MCF 10A (cell line): ENCODE measurements at places on chromosomes 1 and 21. TPM values are rescaled to one million over a fixed set of nuclear protein-coding genes. Genes with fewer than 3 reads are reported as not detected.

DNA sequence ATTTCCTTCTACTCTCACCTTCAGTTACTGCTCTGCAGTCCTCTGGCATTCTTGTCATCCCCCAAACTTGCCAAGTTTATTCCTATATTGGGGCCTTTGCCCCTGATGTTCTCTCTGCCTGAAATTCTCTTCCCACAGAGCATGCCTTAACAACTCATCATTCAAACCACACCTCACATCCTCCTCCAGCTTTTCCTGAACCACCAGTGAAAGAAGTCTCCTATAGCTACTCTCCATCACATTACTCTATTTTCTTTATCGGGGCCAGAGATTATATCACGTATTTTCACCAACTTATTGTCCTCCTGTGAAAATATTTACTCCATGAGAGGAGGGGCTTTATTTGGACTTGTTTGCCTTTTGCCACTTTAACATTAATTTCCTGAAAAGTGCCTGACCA, 32.1 kb downstream of the EXTL2 start:
- no peak for DNase-seq
- H3K27ac ChIP-seq = no peak overlapping the region
- no peaks in the 10 kb centered on the region for H3K4me1 ChIP-seq

DNA sequence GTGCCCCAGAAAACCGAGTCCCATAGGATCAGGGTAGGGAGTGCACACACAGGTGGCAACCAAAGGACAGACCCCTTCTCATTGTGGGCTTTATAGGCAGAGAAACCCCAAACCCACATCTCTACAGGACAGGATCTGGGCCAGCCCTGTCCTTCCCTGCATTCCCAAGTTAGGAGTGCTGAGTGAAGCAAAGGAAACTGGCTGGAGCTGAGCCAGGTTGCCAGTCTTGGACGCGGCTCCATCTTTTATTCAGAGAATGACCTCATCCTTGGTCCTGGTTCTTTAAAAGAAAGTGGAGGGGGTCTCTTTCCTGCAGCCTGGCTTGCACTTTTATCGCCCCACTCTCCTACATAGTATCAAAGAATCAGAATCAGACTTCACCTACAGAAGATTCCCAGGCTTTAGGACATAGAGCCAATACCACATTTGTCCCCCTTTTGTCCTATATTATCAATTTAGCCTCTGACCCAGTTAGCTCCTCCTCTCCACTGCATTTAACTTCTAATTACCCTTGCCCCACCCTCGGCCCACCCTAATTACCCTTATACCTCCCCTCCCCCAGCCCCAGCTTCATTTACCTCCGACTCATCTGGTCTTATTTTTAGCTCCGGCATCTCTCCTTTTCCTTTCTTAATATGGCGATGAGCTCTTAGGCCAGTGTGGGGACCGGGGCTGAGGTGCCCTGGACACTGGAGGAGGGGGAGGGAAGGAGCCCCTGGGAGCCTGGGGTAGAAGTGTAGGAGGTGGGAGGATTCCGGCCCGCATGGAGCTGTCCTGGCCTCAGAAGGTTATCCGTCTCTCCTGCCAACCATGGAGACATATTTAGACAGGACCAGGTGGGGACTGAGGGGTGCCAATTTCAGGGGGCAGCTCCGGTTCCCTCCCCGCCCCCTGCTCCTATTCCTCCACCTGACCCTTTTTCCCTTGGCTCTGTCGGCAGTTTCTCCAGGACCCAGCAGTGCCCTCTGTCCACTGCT, at the start of gene CASQ1:
TSS of gene CASQ1 (plus strand) at position 927 of the 977 bp plus-strand sequence. CDS start 177 bp downstream, outside the sequence.
- no peak within 1 kb of the TSS for H3K4me3 ChIP-seq
- peak; percentile 47 for DNase-seq
- peaks cover 12% of the 10 kb centered on the region for H3K27me3 ChIP-seq
- H3K27ac ChIP-seq = peak within 1 kb of the TSS; percentile 22

Gene RPS27
- total RNA-seq = 3,026 and 3,064 TPM in 2 replicates

Gene CCDC185
- not detected in 2 replicates for total RNA-seq

GRCh38 chr1:24992761-24993211, 62.7 kb upstream of the RUNX3 start:
- H3K36me3 ChIP-seq = peaks cover 6% of the 10 kb centered on the region
- DNase-seq = no peak
- H3K27me3 ChIP-seq = peaks cover 53% of the 10 kb centered on the region
- H3K4me3 ChIP-seq = no peak overlapping the region

DNA sequence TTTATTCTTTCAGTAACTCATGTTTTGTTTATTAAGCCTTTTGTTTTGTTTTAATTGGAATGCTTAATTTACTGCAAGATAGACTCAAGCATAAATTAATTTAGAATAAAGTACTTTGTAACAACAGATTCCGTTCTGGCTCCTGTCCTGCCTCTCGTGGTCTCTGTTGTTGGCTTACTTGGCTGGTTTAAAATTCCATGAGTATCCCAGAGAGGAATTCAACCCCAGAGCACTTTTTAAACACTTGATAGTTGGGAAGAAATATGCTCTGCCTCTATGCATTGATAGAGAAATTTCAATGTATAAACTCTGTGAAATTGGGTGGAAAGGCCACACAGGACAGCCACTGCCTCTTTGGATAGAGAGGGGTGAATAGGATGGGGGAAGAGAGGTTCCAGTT, 89.7 kb downstream of the ATP5PO start:
- H3K4me1 ChIP-seq = no peaks in the 10 kb centered on the region
- peaks cover 48% of the 10 kb centered on the region for H3K36me3 ChIP-seq
- H3K4me3 ChIP-seq = no peak overlapping the region
- no peaks in the 10 kb centered on the region for H3K27me3 ChIP-seq

- no peak for DNase-seq
- peak overlapping the region; percentile 48 for H3K4me3 ChIP-seq
- H3K27ac ChIP-seq = peak overlapping the region; percentile 65
- H3K36me3 ChIP-seq = peaks cover 31% of the 10 kb centered on the region
- peaks cover 56% of the 10 kb centered on the region for H3K4me1 ChIP-seq
- no peaks in the 10 kb centered on the region for H3K27me3 ChIP-seq
Measured at GRCh38 chr1:202953392-202953791, 4.7 kb downstream of the ADIPOR1 start.

Gene CLDN17
- not detected in 2 replicates for total RNA-seq

GRCh38 chr1:28631713-28632112, 11.2 kb downstream of the TAF12 start:
- peaks cover 27% of the 10 kb centered on the region for H3K36me3 ChIP-seq
- H3K27ac ChIP-seq = no peak overlapping the region
- H3K27me3 ChIP-seq = no peaks in the 10 kb centered on the region
- no peak overlapping the region for H3K4me3 ChIP-seq
- H3K4me1 ChIP-seq = no peaks in the 10 kb centered on the region

Gene C1orf226
- total RNA-seq = 3.1 and 3.3 TPM in 2 replicates

- no peak overlapping the region for H3K4me3 ChIP-seq
- H3K27me3 ChIP-seq = no peaks in the 10 kb centered on the region
- H3K4me1 ChIP-seq = peaks cover 24% of the 10 kb centered on the region
- H3K27ac ChIP-seq = no peak overlapping the region
Measured at GRCh38 chr1:162912061-162912667, 51.2 kb upstream of the CCDC190 start.

Gene CGN
- 0.32 and 0.33 TPM in 2 replicates for total RNA-seq

Gene CATSPERE
- 1.2 and 2.1 TPM in 2 replicates for total RNA-seq

DNA sequence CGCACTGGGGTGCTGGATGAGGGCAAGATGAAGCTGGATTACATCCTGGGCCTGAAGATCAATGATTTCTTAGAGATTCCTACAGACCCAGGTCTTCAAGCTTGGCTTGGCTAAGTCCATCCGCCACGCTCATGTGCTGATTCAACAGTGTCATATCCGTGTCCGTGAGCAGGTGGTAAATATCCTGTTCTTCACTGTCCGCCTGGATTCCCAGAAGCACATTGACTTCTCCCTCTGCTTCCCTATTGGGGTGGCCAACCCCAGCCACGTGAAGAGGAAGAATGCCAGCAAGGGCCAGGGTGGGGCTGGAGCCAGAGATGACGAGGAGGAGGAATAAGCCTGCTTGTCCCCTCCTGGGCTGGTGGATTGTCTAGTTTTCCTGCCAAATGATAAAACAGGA, 2.2 kb upstream of the CBR3 start:
- H3K36me3 ChIP-seq = peaks cover 3% of the 10 kb centered on the region
- peaks cover 6% of the 10 kb centered on the region for H3K4me1 ChIP-seq
- H3K4me3 ChIP-seq = no peak overlapping the region
- H3K27ac ChIP-seq = no peak overlapping the region

Gene KCNJ6
- 0.20 and 0.28 TPM in 2 replicates for total RNA-seq
